H4 (cell line): ENCODE measurements at places on chromosomes 4 and X.

- no peak for DNase-seq
These were observed 3.5 kb upstream of the DDX60L start for GRCh38 chr4:168483811-168484210.

- DNase-seq, result peak; percentile 13
These were observed 32.9 kb downstream of the EREG start for GRCh38 chr4:74397748-74398426.

DNA sequence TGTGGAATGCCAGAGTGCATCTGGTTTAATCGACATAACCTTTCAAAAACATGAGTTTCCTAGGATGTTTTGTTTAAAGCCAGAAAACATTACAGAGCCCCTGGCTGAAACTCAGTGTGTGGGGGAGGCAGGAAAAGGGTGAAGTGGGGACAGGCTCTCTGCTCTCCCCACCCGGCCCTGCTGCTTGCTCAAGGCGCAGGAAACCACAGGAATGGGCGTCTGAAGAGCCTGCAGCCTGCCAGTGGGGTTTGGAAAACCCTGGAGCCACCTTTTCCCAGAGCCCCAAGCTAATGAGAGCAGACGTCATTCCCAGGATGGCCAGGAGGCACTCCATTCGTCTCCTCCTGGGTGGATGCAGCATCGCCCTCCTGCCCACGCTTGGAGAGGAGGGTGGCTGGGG is 240.6 kb downstream of the AFAP1 start:
- peak; percentile 80 for DNase-seq

DNA sequence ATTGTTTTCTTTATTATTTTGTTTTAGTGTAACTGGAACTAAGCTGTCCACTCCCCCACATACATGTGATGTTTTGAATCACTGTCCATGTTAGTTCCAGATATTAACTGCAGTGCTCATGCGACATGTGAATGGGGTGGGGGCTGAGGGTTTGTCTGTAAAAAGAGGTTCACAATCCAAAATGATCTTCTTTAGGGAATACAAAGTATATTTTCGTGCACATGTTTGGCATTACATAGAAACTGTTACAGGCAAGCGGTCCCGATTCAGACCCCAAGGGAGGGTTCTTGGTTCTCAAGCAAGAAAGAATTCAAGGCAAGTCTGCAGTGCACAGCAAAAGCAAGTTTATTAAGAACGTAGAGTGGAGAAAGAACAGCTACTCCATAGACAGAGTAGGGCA is 296.5 kb upstream of the CLNK start:
- no peak for DNase-seq

- no peak for DNase-seq
These were observed 151.0 kb downstream of the SH2D1A start for GRCh38 chrX:124497386-124497785.

- no peak for DNase-seq
These were observed 74.8 kb downstream of the HMGB2 start for GRCh38 chr4:173259310-173259709.

DNA sequence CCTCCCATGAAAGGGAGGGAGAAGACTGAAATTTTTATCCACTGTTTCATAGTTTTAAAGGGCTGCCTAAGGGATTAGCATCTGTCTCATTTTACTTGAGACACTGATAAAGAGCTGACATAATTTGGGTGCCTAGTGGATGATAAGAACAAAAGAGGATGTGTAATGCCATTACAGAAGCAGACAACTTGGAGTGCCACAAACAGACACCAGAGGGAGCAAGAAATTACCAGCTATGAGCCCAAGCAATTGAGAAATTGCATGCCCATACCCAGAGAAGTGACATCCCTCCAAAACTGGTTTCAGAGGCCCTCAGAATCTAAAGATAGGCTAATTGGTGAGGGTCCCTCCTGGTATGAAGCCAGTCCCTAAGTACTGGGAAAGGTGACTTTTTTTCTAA is 38.5 kb upstream of the POU3F4 start:
- peak; percentile 12 for DNase-seq
